ENCODE measurements at places on chromosomes 11 and 22. TPM values are rescaled to one million over a fixed set of nuclear protein-coding genes. Genes with fewer than 3 reads are reported as not detected.

Gene GLYATL2
- total RNA-seq, result not detected

Gene OR8A1
- not detected for total RNA-seq

Gene APOL4
- total RNA-seq, result 3.9 TPM

Gene SORL1
- 319 TPM for total RNA-seq

Gene RIMBP3C
- total RNA-seq, result 2.0 TPM

- DNase-seq, result no peak
Measured at GRCh38 chr22:23240639-23241389, 60.5 kb downstream of the BCR start.

DNA sequence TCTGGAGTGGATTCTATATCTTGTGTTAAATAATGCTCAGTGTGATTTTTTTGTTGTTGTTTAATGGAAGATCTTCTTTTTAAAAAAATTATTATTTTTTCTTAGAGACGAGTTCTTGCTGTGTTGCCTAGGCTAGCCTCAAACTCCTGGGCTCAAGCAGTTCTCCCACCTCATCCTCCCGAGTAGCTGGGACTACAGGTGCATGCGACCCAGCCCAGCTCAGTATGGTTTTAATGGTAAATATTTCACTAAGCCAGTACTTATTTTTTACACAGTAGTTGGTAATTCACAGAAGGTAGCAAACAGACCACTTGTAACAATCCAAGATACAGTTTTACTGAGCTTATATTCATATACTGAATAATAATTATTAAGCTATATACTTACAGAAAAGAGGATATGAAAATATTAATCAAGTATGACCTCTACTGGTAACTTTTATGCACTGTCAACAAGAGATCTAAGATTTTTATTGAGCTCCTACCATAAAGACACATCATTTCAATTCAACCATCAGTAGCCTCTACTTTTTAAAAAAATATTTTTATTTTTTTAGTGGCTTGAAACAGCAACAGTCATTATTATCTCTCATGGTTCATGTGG is 6.1 kb upstream of the CD59 start:
- DNase-seq, result no peak

DNA sequence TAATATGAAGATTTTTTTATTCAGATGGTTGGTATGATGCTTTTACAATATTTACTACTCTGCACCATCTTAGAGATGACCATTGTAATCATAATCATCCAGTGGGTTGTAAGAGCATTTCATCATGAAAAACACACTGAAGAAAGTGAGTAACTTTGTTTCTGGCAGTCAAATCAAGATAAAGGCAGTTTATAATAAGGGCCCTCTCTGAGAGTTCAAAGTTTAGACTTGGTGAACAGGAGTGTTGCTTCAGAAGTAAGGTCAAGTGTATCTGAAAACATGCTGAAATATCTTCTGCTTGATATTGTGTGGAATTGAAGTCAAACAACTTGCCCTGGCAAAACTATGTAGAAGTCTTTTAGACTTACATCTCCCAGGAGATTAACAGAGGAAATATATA is 19.5 kb upstream of the MS4A8 start:
- DNase-seq, result no peak

- DNase-seq, result no peak
Measured at GRCh38 chr11:9905960-9906791, 242.3 kb downstream of the SWAP70 start.

DNA sequence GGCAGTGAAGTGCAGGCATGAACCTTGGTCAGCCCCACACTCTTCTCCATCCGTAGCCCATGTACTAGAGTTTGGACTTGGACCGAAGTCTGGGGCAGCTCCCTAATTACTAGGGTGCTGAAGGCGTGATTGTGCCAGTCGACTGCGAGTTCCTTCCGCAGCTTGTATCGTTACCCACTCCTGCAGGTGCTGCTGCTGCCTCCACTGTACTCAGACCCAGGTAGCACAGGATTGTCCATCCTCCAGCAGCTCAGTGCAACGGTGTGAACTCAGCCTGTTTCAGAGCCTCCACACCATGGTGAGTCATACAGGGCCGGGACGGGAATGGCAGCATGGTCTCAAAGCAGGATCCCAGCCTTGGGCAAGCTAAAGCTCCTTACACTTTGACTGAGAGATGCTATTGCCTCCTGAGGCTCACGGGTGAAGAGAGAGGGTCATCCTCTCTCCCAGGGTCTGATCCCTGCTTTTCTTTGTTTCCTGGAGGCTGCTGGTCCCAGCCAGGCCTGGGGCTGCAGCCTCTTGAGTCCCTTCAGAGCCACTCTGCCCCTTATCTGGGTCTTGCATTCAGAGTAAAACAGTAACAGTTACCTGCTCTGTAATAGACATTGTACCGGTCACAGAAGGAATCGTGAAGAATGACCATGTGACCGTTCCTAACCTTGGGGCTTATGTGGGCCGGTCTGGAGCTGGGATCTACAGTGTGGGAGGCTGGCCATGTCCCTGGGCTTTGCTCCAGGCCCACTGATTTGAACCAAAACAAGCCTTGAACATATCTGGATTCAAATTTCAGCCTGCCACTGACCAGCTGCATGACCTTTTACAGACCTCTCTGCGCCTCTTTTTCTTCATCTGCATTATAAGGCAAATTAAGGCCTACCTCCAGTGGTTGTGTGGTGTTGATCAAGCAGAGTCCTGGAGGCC is 1.7 kb downstream of the TKFC start:
- DNase-seq, result no peak

GRCh38 chr11:65891219-65892136 is 1.0 kb downstream of the CCDC85B start:
- DNase-seq, result peak; percentile 90

DNA sequence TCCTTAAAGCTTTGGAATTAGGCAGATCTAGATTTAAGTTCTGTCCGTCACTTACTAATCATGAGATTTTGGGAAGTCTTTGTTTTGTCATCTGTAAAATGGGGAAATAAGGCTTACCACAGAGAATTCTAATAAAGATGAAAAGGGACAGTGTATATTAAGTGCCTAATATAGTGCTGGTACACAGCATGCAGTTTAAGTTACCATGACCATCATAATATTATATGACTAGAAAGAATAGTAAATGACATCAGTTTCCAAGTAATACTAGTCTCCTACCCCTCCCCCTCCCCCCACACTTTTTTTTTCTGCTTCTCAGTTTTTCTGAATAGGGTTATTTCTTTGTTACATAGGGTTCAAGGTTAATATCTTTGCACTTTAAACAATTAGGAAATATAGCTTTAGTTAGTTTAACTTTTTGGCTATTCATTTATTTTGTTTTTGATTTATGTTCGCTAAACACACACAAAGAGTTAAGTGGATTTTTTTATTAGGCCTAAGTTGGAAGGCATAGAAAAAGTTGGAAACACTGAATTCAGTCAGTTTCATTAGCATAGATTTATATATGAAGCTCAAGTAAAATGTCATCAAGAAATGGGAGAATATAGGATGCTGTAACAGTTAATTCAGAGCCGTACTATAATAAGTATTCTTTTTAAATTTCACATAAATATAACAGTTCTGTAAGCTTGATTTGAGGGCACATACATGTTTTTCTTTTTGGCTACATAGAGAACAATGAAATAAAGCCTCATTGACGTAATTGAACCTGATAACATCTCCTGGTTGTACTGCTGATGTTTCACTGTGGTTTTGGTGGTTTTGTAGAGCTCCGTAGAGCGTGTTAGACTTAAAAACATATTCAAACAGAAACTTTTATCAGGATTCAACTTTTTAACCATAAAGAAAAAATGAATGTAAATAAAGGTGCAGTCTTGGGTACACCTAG is 121.2 kb downstream of the PDE3B start:
- no peak for DNase-seq

DNA sequence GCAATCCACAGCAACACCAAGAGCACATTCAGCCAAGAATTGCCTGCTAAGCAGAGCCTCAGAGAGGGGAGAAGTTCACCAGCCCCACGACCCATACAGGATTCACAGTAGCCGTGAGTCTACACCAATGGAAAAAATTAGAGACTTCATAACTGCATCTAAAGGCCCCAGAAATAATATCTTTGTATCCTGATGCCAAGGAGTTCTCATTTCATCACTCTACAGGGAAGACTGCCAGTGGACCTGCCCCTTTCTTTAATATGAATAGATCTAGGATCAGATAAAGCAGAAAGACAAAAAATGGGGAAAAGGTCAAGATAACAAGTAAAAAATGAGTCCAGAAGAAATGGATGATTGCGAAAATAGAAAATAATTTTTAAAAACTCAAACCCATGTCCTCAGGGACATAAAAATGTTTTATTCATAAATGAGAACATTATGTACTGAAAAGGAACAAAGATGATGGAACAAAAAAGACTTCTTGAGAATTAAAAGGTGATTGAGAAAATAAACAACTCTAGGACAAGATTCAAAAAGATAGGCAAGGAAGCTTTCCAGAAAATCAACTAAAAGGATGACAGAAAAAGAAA is 9.5 kb downstream of the APOL3 start:
- no peak for DNase-seq

- no peak for DNase-seq
Measured at GRCh38 chr11:57260937-57261783, 24.1 kb upstream of the APLNR start.

DNA sequence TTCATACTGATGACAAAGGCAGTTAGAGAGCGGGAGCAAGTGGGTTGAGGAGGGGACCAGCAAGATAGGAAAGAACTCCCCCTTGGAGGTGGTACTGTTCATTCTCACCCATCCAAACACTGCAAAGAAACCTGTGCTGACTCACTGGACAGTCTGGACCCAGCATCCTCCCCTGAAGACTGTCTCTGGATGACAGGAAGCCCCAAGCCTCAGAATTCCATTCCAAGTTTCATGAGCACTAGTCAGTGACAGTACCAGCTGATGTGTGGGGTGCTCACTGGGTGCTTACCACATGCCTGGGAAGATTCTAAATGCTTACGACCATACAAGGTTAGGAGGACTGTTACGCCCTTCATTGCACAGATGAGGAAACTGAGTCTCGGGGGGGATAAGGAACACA is 160.9 kb downstream of the IGLL1 start:
- no peak for DNase-seq

DNA sequence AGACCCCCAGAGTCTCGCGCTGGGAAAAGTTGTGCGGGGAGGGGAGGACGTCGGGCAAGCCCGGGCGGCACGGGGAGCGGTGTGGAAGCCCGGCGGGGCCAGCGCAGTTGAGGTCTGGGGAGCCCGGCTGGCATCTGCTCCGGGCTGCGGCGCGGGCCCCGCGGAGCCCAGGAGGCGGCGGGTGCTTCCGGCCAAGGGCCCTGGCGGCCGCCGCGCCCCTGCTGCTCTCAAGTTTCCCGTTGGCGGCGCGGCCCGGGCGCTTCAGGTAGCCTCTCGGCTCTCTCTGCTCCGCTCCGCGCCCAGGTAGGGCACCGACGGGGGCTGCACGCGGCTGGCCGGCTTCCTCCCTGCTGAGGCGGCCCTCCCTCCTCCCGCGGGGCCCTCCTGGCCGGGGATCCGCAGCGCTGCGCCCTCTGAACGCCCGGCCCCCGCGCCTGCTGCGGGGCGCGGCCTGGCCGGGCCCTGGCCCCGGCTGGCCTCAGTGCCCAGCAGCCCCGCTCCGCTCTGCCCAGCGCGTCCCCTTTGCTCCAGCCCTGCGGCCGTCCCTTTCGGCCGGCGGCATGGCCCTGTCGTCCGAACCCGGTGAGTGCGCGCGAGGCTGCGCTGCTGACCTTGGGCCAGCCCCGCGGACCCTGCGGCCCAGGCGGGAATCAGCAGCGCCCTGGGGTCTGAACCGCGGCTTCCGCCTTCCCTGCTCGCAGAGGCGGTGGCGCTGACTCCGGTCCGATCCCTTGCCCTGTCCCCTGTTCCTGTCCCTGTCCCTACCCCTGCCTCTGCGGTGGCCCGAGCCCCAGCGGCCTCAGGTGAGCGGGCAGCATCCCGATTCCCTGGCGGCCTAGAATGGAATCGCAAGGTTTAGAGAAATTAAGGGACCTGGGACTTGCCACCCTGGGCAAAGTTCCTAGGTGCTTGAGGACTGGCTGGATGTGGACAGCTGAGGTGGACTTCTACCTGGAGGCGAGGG is 4.3 kb upstream of the AMPD3 start:
- peak; percentile 92 for DNase-seq

All from spleen (tissue), 13 donors.